Activated naive CD4-positive, alpha-beta T cell (primary cell): ENCODE measurements at places on chromosomes 11 and 22.

DNA sequence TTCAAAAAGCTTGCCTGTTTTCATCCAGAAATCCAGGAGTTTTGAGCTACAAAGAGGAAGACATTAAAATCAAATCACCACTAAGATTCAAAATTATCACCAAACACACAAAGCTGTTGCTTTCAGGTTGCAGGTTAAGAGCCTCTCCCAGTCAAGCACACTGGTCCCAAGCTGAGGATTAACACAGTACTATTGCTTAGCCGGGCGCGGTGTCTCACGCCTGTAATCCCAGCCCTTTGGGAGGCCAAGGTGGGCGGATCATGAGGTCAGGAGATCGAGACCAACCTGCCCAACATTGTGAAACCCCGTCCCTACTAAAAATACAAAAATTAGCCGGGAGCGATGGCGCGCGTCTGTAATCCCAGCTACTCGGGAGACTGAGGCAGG, 1165.1 kb downstream of the LRRC4C start:
- no peak for DNase-seq

GRCh38 chr11:101863361-101863760, 51.4 kb upstream of the CEP126 start:
- DNase-seq = no peak

GRCh38 chr22:24207264-24208011, 26.2 kb downstream of the SUSD2 start:
- DNase-seq = no peak

DNA sequence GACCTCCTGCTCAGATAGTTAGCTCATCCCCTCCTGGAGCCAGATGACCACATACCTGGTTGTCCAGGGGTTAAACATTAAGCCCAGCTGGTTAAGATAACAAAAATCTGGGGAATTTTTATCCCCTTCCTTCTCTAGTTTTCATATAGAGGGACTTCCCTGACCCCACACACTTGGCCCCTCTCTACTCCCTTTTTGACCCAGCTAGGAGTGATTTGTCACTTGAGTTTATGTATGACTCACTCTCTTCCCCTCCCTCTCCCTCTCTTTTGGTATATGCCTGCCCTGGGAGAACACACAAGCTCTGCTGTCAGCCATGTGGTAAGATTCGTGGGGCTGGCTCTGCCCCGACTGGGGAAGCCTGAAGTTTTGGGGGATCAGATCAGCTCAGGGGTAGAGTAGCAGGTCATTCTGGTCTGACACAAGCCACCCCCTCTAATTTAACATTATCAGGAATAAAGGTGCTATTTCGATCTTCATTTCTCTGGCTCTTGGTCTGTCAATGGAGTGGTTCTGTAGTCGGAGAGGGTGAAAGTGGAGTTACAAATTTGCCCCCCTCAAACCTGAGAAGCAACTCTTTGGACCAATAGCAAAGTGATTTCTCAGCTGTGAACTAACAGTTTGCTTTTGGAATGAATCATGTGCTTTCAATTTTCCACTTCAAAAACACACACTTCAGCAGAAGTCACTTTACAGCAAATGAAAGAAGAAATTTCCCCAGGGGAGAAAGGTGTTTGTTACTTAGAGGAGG, 415.3 kb upstream of the CADM1 start:
- DNase-seq = no peak

DNA sequence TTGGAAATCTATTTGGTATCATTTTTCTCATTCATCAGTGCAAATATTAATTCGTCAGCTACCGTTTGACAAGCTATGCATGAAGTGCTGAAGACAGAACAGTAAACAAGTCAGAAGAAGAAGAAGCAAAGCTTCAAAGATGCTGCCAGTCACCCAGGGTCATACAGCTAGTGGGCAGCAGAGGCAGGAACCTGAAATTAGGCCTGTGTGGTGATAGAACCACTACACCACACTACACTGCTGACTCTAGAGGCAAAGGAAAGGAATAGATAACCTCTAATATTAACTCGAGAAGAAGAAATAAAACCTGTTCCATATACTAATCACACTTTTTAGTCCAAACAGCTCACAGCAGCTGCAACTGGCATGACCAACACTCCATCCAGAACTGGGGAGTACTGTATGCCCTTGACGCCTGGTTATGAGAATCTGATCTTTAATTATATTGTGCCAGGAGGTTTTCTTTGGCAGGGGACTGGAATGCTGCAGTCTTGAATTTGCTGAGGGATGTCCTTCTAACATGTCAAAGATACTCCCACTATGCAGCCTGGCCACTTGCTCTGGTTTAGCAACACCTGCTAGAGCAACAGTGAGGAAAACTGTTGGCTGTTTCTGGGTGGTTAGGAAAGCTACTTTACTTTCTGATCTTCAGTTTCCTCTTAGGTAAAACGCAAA, 73.0 kb downstream of the PAK1 start:
- no peak for DNase-seq

DNA sequence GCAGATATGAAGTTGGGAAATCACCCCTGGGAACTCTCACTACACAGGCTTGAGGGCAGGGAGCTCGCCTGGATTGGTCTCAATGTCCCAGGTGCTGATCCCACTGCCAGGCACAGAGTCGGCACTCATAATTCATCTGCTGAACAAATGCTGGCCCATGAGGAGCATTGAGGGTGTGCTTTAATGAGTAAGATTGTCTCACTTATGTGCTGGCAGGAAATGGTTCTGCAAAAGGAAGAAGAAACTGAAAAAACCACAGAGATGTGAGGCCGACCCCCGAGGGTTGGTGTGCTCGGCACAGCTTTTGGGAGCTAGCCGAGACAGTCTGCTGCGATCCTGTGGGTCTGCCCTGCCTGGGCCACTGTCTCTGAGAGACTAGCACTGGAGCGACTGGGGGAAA, 9.4 kb downstream of the PLAAT2 start:
- DNase-seq = peak; percentile 40

DNA sequence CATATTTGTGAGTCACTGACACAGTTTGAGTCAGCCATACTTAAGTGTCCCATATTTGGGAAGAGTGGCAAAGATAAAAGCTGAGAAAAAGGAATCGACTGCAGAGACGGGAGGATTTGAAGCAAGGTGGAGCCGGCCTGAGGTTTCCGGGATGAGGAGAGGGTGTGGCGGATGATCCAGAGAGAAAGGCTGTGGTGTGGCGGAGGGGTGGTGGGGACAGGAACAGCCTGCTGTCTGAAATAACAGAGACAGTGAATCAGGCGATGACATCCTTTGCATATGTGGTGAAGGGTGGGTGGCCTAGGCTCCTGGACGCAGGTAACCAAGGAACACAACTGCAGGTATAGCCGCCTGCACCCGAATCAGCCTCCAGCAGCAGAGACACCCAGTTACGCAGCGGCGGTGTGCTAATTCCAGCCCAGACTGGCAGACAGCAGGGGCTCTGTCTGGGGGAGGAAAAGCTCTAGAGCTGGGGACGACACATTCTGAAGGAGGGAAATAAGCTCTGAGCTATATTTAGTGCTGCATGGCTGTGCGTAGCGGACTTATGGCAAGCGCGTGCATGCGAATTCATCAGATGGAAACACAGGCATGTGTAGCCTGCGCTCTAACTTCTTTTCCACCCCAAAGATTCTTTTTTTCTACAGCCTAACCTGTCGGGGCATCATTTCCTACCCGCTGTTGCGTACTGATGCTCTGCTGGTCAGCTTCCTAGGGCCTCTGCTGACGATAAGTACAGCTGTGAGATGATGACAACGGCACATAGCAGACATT, 62.7 kb upstream of the BARX2 start:
- DNase-seq = no peak

- no peak for DNase-seq
These were observed 270.5 kb upstream of the CHORDC1 start for GRCh38 chr11:90493379-90493778.

DNA sequence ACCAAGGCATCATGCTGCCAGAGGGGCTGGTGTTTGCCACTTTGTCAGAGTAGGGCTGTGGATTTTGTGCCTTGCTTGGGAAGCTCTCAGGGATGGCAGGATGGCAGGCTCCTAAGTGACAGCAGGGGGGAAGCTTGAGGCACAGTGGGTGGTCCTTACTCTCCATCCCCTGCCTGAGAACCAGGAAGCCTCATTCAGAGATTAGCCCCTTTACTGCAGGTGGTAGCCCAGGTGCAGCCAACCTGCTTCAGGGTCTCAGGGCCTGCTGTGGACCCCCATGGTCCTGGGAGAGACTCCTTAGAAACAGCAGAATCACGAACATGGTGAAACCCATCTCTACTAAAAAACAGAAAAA, 8.9 kb upstream of the ST3GAL4 start:
- DNase-seq = no peak
